ENCODE measurements at places on chromosomes 13 and 19. TPM values are rescaled to one million over a fixed set of nuclear protein-coding genes. Genes with fewer than 3 reads are reported as not detected.

EHD2 gene
- 159 TPM for total RNA-seq

DNA sequence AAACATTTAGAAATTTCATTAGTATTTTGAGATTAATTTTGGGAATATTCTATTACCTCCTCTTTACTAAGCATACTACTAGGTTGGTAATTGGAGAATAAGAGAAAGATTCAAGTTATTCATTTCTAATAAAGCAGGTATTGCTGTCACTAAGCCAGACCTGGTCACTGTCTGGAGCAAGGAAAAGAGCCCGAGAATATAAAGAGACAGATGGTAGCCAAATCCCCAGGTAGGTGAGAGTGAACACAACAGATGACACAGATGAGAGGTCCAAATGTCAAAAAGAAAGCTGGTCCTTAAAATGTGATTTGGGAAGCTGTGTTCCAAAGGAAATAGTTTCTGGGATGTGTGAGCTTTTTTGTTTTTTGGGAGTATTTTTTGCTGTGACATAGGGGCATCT lies 128.6 kb downstream of the ZNF100 start:
- DNase-seq = no peak
- H3K36me3 ChIP-seq = no peaks in the 10 kb centered on the region
- H3K4me1 ChIP-seq = no peaks in the 10 kb centered on the region

GRCh38 chr19:49844138-49845095 lies 6.5 kb upstream of the PTOV1 start:
- peaks cover 4% of the 10 kb centered on the region for H3K36me3 ChIP-seq
- no peaks in the 10 kb centered on the region for H3K27me3 ChIP-seq
- no peak for DNase-seq
- H3K27ac ChIP-seq = no peak overlapping the region
- H3K4me1 ChIP-seq = peaks cover 11% of the 10 kb centered on the region
- H3K4me3 ChIP-seq = no peak overlapping the region

DNA sequence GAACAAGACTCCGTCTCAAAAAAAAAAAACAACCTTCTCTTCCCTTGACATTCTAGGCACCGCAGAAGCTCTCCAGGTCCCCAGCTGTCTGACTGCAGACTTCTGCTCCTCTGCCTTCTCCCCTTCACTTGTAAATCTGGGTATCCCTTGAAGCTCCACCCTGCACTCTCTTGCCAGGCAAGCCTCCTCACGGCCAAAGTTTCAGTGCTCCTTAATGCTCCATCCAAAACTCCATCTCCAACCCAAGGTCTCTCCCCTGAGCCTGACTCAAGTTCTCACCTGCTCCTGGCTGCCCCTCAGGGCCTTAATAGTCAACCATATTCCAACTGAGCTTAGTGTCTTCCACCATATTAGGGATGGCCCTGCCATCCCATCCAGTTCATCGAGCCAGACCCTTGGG lies 1.4 kb upstream of the CLDND2 start:
- H3K36me3 ChIP-seq = no peaks in the 10 kb centered on the region
- H3K4me1 ChIP-seq = peaks cover 17% of the 10 kb centered on the region
- H3K27ac ChIP-seq = no peak overlapping the region
- no peak for DNase-seq
- H3K4me3 ChIP-seq = no peak overlapping the region
- H3K27me3 ChIP-seq = no peaks in the 10 kb centered on the region

- H3K4me1 ChIP-seq = peaks cover 30% of the 10 kb centered on the region
- DNase-seq = peak; percentile 97
- H3K27ac ChIP-seq = peak overlapping the region; percentile 89
Measured at GRCh38 chr19:51688671-51689571, 4.2 kb upstream of the SPACA6 start.

DNA sequence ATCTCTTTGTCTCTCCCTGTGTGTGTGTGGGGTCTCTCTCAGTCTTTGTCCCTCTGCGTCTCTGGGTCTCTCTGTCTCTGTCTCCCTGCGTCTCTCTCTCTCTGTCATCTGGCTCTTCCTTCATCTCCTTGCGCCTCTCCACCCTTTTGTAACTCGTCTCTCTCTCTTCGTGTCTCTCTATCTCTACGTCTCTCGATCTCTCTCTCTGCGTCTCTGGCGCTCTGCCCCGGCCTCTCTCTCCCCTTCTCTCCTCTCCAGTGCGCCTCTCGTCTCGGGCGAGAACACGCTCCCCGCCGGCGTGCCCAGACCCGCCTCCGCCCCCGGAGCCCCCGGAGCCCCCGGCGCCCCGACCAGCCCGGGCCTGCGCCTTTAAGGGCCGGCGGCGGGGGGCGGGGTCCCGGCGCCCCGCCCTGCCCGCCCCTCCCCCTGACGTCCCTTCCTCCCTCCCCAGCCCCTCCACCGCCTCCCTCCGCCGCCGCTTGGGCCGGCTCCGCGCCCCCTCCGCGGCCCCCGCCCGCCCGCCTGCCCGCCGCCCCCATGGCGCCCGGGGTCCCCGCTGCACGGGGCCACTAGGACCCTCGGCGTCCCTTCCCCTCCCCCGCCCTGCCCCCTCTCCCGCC lies at the start of gene MARK4:
Gene MARK4 (plus strand): TSS at position 440 of the 620 bp plus-strand sequence. CDS start 318 bp downstream, outside the sequence.
- no peak within 1 kb of the TSS for H3K27ac ChIP-seq
- peak within 1 kb of the TSS; percentile 73 for H3K4me3 ChIP-seq
- H3K36me3 ChIP-seq = no peaks in the 10 kb centered on the region
- H3K27me3 ChIP-seq = peaks cover 3% of the 10 kb centered on the region

- H3K4me1 ChIP-seq = peaks cover 9% of the 10 kb centered on the region
- H3K27ac ChIP-seq = peak within 1 kb of the TSS; percentile 95
- DNase-seq = peak; percentile 87
- H3K36me3 ChIP-seq = no peaks in the 10 kb centered on the region
- H3K27me3 ChIP-seq = no peaks in the 10 kb centered on the region
Measured at GRCh38 chr19:34733746-34734536, at the start of gene ZNF181. Gene ZNF181 (plus strand): TSS chr19:34734243. CDS start chr19:34735038, 795 bp downstream.

Data from astrocyte (in vitro differentiated cells and primary cell).